ENCODE measurements at places on chromosomes 2 and 18.

DNA sequence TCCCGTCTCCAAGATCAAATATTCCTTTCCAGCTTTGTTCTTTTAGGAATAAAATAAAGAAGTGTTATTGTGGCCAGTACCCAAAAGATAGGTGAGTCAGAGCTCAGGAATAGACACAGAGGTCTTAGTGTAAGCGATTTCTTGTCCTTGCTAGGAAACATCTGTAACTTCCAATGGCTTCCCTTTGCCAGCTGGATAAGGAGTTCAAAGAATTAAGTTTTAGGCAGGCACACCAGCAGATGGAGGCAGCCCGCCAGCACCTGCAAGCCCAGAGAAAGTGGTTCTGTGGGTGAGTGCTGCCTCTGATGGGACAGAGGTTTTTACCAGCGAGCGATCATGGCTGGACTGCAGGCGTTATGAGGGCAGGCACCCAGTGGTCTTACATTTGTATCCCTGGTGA lies 125.4 kb downstream of the MGAT5 start:
- DNase-seq = no peak
- H3K27ac ChIP-seq = peak overlapping the region; percentile 57
- H3K36me3 ChIP-seq = no peaks in the 10 kb centered on the region
- H3K27me3 ChIP-seq = no peaks in the 10 kb centered on the region

DNA sequence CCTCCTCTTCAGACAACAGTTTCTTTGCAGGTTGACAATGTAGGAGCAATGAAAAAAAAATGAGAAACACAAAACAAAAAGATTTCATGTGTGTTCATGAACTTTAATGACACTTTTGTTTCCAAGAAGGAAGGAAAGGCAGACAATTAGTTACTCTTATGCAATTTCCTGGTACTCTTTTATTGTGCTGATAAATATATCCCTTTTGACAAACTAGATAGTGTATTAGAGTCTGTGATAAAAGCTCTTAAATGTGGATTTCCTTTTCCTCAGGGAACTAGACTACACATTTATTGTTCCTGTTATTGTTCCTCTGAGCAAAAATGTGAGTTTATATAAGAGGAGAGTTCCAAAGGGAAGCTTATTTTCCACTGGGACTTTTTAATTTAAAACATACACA lies 188.7 kb upstream of the NRXN1 start:
- DNase-seq = no peak
- H3K4me1 ChIP-seq = no peaks in the 10 kb centered on the region
- no peak overlapping the region for H3K27ac ChIP-seq
- no peaks in the 10 kb centered on the region for H3K36me3 ChIP-seq

DNA sequence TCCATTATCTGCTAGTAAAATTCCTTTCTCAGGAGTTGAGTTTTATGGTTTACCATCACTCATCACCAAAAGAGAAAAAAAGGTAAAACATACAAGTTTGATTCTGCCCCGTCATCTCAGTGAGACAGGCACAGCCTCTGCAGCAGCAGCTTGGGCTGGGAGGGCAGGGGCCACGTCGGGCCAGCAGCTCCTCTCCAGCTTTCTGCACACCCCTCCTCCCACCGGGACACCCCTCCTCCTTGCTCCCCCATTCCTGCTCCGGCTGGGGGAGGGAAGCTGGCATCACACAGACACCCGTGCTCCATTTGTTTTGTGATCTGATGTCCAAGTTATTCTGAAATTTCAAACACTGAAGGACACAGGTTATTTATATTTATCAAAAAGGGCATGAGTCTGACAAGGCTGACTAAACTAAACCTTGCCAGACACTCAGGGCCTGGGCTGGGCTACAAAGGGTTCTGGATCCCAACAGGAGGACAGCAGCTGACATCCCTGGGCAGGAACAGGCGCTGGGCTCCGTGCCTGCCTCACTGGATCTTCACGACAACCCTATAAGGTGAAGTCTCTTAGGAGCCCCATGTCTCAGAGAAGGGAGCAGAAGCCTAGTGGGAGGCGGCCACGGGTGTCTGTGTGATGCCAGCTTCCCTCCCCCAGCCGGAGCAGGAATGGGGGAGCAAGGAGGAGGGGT lies 71.4 kb downstream of the HDAC4 start:
- H3K27me3 ChIP-seq = no peaks in the 10 kb centered on the region
- peak overlapping the region; percentile 38 for H3K4me3 ChIP-seq
- H3K36me3 ChIP-seq = no peaks in the 10 kb centered on the region
- peak overlapping the region; percentile 95 for H3K27ac ChIP-seq

DNA sequence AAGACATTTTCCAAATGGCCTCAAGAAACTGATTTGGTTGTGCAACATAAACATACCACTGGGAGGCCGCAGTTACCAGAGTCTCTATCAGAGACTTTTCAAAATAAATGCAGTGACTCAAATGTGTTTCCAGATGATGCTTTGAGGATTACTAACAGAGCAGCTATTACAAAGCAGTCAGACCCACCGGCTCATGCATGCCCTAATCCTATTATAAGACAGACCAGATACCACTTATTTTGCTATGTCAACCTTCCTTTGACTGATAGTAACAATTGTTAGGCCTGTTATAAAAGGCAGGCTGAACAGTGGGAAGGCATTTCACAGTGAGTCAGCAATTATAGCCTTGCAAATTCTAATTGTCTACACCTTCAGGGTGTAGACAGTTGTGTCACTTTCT lies 217.7 kb downstream of the LRRTM1 start:
- no peaks in the 10 kb centered on the region for H3K36me3 ChIP-seq
- H3K27ac ChIP-seq = no peak overlapping the region
- peaks cover 18% of the 10 kb centered on the region for H3K27me3 ChIP-seq

Measured in left ventricle myocardium inferior (tissue), 1 donor.